ENCODE measurements at places on chromosomes 6 and 20.

DNA sequence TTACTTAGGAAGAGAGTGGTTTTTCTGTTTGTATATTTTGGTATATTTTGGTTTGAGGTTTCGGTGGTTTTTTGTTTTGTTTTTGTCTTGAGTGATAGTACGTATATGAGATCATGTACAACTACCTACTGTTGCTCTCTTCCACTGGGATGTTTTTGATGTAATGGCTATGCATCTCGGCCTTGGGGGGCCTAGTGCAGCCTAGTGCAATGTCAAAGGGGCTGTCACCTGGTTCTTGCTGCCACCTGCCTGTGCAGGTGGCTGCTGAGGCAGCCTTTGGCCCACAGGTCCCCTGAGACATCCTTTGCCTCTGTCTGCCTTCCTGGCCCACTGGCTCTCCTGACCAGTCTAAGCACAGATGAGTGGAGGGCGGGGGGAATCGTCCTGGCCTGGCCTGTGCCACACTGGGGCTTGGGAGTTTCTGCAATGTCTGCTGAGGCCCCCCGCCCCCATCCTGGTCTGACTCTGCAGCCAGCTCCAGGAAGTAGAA is 546.6 kb downstream of the CD83 start:
- DNase-seq, result no peak

DNA sequence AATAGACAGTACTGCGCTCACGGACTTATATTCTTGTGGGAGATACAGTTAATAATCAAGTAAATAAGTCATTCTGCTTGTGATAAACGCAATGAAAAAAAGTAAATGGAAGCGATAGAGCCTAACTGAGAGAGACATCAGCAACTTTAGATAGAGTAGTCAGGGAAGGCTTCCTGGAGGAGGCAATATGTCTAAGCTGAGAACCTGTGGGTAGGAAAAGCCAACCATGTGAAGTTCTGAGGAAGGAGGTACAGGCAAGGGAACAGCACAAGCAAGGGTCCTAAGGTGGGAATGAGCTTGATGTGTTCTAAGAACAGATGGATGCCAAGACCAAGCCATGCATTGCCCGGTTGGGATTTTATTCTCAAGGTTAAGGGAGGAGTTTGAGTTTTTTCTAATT is 7.2 kb upstream of the KCNB1 start:
- DNase-seq, result no peak

DNA sequence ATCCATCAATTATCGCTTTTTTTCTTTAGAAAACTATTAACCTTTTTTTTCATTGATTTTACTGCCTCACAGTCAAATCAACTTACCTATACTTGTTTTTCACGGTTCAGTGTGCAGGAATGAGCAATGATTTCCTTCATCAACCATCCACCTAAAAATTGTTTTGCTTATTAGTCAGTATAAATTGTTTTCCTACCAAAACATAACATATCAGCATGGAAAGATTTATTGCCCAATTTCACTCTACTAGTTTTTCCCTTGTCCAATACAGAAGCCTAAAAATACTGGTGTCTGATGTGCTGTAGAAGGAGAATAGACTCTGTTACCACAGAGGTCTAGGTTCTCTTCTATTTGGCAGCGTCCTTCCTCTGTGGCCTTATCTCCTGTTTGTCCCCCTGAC is 558.2 kb upstream of the CITED2 start:
- no peak for DNase-seq

DNA sequence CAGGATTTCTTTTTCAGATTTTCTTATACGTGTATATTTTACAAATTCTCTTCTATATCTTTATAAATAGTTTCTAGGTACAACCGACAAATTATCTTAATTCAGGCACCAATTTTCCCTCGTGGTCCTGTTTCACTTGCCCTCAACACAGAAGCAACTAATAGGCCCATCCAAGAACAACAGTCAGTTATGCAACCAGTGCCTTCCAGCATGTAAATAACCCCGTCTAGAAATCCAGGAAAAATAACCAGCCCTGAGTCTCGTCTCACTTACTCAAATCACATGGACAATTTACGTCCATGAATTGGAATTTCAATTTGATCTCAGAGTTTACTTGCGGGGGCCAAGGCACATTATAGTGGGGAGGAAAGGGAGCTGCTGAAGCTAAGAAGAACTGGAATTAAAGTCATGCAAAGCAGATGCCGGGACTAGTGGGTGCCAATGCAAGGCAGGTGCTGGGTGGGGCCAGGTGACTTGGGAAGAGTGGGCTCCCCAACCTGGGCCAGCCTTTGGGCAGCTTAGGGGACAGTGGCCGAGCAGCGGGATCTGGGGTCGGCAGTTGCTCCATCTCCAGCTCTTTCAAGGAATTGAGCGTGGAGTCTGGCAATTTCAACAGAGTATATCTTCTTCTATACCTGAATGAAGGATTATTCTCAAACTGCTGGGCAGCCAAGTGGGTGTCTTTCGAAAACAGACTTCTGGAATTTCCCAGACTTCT is 121.7 kb downstream of the EDN3 start:
- DNase-seq, result no peak

DNA sequence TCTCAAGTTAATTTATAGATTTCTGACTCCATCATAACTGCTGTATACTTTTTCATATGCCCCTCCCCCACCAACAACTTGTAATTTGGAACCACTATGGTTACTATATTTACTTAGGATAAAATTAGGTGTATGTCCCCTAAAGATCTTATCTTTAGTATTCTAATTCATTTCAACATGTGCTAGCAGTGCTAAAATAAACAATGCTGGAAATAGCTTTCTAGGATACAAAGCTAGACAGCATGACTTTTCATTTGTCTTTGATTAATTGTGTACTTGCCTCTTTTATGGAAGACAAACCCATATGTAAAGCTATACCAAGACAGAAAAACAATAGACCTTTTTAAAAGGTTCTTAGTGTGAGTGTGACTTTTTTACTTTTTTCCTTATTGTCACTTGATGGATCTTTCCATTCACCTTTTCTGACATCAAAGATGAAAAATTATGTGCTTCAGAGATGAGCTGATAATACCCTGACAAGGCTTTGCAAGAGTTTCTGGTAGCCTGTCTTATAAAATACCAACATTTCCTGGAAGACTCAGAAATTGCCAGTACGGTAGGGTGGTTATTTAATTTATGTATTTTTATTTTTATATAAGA is 31.2 kb upstream of the POPDC3 start:
- DNase-seq, result no peak

DNA sequence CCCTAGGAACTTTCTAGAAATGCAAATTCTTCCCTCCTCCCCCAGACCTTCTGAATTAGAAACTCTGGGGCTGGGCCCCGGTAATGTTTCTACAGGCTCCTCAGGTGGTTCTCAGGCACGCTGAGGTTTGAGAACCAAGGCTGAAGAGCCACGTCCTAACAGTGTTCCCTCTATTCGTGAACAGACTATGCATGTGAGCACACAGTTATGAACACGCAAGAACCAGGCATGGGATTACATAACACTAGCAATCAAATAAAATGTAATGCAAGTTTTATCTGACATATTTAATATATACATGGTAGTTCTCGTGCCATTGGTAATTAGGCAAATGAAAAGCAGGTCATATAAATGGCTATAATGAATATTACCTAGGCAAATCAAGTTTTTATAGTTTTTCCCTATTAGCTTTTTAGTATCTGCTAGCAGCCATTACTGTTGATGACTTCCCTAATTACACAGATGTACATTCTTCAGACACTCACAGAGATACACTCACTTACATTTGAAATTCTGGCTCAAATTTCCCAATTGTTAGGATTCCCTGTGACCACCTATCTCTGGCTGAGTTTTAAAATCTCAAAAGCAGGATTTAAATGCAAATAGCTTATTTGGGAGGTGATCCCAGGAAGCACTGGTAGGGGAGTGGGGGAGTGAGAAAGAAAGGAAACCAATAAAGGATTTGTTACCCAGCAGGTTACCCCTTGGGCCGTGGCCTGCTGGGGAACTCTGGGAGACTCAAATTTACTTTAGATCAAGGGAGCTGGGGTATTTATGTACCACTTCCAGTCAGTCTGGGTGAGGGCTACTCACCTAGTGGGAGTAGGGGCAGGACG is 104.1 kb downstream of the TCP11 start:
- DNase-seq, result no peak

DNA sequence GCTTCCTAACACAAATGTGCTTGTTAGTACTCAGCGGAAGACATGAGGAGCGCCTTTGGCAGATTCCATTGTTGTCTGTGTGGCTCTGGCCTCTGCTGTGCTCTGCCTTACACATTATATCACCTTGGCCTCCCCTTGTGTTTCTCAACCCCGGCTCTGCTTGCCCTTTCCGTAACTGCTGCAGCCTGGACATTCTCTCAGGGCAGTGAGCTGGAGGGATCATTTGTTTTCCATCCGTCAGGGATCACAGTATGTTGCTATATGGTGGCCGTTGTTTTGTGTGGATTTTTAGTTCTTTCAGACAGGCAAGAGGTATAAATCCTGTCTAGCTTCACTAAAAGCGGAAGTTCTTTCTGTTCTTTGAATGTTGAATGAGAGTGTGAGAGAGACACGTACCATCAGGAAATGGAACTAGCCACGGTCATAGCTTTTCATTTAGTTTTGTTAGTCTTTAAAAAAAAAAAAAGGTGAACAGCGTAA is 175.1 kb downstream of the JARID2 start:
- DNase-seq, result no peak

GRCh38 chr20:2920473-2920872 is 47.2 kb downstream of the PTPRA start:
- DNase-seq, result no peak

GRCh38 chr6:2863901-2864300 is 22.2 kb upstream of the SERPINB1 start:
- no peak for DNase-seq

DNA sequence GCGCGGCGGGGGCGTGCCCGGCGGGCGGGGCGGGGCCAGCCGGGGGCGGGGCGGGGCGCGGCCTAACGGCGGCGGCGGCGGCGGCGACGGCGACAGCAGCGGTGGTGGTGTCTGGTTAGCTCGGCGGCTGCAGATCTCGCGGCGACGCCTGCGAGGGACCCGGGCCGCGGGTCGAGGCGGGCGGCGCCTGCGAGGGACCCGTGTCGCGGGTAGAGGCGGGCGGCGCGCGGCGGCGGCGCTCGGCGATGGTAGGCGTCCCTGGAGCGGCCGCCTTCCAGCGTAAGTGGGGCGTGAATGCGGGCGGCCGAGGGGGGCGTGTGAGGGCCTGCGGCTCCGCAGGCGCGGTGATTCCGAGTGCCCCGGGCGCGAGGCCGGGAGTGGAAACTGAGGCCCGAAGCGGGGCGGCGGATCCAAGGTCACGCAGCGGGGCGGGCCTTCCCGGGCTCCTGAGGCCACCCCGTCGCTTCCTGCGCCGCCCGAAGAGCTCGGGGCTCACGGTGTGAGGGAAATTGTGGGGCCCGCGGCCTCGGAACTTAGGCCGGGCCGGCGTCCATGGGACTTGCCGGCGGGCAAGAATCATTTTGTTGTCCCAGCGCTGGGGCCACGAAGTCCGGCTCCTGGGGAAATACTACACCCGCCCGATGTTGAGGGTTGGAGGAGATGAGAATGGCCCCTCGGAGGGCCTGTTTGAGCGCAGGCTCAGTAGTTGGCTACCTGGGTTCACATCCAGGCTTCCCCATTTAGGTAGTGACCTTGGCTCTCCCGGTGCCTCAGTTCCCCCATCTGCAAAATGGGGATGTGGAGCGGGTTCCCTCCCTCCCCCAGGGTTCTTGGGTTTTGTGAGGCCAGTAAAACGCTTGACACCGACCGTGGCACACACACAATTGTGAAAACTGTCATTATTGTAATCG is at the start of gene CBFA2T2:
CBFA2T2 (plus strand) TSS at position 74 of the 911 bp plus-strand sequence; CDS start at position 246, 172 bp downstream.
- no peak for DNase-seq

DNA sequence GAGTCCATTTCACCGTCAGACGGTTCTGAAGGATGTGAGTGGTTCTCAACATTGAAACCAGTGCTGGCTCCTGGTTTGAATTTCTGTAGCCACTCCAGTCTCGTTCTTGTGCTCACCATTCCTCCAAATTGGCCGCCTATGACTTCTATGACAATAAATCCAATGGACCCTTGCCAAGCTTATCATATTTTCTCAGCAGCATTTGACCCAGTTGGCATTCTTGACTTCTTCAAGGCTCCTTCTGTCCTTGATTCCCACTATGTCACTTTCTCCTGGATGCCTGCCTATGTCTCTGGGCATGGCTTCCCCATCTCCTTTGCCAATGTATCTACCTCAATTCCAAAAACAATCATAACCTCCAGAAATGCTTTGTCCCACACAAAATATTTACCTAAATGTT is 756.0 kb upstream of the NRSN1 start:
- DNase-seq, result no peak

DNA sequence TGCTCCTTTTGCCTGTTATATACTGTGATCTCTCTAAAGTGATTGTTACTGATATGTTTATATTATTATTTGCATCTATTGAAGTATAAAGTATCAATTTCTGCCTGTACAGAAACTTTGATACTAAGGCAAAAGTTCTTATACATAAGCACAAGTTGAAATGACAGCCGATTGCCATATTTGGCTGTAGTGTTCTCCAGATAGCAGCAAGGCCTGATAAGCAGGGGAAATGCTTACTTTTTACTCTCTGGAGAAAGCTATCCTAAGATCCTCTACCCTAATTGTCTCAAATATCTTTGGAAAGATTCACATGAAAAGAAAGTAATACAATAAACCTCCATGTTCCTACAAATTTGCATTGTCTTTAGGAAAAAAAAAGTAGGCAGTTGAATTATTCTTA is 31.4 kb downstream of the SENP6 start:
- no peak for DNase-seq

DNA sequence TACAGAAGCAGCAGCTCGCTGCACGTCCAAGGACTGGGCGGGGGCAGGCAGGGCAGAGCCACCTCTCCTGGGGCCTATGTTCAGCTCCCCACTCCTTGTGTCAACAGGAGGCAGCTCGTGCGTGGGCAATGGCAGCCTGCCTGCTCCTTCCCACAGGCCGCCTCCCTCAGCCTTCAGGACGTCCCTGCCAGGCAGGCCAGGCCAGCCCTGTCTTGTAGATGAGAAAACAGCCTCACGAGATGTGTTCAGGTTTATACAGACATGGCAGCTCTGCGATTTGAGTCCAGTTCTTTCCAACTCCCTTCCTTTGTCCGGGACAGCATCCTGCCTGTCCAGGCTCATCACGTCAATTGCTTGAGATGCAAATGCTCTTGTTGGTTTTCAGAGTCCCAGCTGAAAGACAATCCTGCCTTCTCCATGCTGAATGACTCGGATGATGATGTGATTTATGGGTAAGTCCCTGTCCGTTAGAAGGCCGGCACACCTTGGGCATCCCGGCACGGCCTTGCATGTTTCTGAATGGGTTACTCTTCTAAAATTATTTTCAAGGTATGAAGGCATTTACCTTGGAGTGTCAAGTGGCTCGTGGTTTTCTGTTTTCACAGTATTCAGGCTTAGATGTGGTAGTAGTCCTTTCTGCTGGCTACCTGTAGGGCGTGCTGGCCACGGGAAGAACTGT is 13.5 kb downstream of the DYNLT1 start:
- DNase-seq, result peak; percentile 32
